ENCODE measurements at places on chromosomes 1 and 21. TPM values are rescaled to one million over a fixed set of nuclear protein-coding genes. Genes with fewer than 3 reads are reported as not detected.

Gene ZSWIM5
- 0.81 TPM for total RNA-seq

Gene S100B
- total RNA-seq = 0.80 TPM

Gene CAMTA1
- total RNA-seq = 113 TPM

Gene NCAM2
- 0.07 TPM for total RNA-seq

DNA sequence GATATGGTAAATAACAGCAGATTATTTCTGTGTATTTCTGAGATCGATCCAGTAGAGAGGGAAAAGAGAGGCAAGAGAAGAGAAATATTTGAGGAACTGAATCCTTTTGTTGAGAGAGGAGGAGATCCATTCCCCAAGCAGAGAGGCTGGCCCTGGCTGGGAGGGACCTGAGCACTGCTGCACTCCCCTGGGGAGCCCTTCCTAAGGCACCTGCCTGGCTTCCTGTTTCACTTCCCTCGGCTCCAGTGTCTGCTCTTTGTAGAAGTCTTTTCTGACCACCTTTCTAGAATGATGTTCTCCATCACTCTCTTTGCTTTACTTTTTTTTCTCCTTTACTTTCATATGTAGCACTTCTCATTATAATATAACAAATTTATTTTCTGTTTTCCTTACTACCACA lies 42.3 kb upstream of the SLC6A9 start:
- DNase-seq = no peak
